GM23248 (cell line): ENCODE measurements at places on chromosomes 3 and 15. TPM values are rescaled to one million over a fixed set of nuclear protein-coding genes. Genes with fewer than 3 reads are reported as not detected.

Gene IGSF10
- total RNA-seq, result not detected in 2 replicates

Gene EPHB1
- 0.43 and 1.6 TPM in 2 replicates for total RNA-seq

Gene ABI3BP
- total RNA-seq, result 6.8 and 16.8 TPM in 2 replicates

Gene XCR1
- not detected in 2 replicates for total RNA-seq

Gene HGD
- not detected in 2 replicates for total RNA-seq

Gene COMMD4
- total RNA-seq, result 82.0 and 96.5 TPM in 2 replicates

Gene MAGEL2
- 0.22 TPM in 1 of 2 replicates, not detected in the other for total RNA-seq

Gene DNAJA4
- total RNA-seq, result 0.43 and 2.7 TPM in 2 replicates

Gene LRTM1
- not detected in 2 replicates for total RNA-seq

DNA sequence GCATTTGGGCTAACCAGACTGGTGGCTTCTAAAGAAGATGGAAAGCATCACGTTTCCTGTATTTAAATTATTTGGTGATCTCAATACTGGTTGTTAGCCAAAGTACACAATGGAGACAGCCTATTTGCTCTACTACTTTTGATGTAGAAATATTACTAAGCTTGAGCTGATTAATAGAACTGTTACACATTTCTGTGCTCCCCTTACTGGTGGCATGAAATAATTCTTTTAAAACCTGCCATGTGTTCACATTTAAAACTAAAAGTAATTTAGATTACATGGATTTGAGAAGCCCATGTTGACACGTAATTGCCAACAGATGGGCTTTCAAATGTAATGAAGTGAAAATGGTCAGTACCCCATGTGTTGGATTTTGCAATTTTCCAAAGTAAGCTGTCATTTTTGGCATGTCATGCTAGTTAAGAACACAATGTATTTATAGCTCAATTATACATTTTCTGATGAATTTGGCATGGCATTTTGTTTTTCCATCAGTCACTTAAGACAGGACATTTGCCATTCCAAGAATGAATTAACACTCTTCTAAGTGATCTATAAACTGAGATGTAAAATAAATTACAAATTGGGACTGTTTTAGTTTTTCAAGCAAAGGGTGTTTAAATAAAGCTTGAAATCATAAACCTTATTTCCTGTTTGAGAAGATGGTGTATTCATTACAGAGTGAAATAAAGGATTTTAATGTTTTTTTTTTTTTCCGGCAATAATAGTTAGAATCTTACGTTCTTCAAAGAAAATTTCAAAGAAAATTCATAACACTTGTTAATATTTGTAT is 10.8 kb upstream of the RARRES1 start:
- H3K27me3 ChIP-seq, result no peaks in the 10 kb centered on the region
- no peak overlapping the region for H3K27ac ChIP-seq
- H3K36me3 ChIP-seq, result no peaks in the 10 kb centered on the region
- H3K4me3 ChIP-seq, result no peak overlapping the region

GRCh38 chr15:72358650-72359171 is 17.1 kb downstream of the HEXA start:
- peak overlapping the region; percentile 75 for H3K27ac ChIP-seq
- peak overlapping the region; percentile 46 for H3K4me3 ChIP-seq
- DNase-seq, result peak; percentile 97
- peaks cover 18% of the 10 kb centered on the region for H3K4me1 ChIP-seq
- no peaks in the 10 kb centered on the region for H3K36me3 ChIP-seq

DNA sequence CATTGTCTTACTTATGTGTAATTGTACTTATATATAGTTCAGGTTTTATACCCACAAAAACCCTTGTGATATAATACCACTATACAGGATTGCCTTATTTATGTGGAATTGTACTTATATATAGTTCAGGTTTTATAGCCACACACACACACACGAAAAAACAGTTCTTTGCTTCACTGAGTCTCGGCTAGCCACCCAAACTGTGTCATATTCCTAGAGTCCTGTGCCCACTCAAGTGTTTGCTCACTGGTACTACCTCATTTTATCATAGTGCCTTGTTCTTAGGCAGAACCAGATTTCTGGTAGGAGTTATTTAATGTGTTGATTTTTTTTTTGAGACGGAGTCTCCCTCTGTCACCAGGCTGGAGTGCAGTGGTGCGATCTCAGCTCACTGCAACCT is 12.5 kb downstream of the RASA2 start:
- DNase-seq, result no peak
- H3K36me3 ChIP-seq, result no peaks in the 10 kb centered on the region
- no peak overlapping the region for H3K27ac ChIP-seq
- H3K4me3 ChIP-seq, result no peak overlapping the region
- H3K27me3 ChIP-seq, result no peaks in the 10 kb centered on the region

DNA sequence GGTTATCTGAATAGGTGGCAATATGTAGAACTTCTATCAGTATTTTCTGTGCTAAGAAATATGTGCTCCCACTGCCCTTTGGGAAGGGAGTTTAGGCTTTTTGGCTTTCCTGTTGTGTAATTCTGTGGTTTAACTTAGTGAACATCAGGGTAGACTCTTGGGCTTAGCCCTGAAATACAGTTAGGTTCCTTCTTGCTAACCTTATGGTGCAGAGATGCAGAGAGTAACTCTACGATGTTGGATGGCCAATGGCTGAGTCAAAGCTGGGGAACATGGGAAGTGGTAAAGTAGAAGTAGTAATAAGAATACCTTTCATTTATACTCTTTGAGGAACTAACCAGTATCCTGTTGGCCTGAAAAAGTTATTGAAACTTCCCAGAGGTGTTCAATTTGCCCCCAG is 80.8 kb upstream of the IL12A start:
- peaks cover 11% of the 10 kb centered on the region; the same call in 1 of the 2 replicates for H3K4me1 ChIP-seq
- no peak for DNase-seq
- no peaks in the 10 kb centered on the region for H3K36me3 ChIP-seq

- peaks cover 5% of the 10 kb centered on the region; the same call in 1 of the 2 replicates for H3K4me1 ChIP-seq
- no peak overlapping the region for H3K27ac ChIP-seq
- no peak overlapping the region for H3K4me3 ChIP-seq
Observed at GRCh38 chr15:74294010-74294409, 57.9 kb downstream of the CCDC33 start.

DNA sequence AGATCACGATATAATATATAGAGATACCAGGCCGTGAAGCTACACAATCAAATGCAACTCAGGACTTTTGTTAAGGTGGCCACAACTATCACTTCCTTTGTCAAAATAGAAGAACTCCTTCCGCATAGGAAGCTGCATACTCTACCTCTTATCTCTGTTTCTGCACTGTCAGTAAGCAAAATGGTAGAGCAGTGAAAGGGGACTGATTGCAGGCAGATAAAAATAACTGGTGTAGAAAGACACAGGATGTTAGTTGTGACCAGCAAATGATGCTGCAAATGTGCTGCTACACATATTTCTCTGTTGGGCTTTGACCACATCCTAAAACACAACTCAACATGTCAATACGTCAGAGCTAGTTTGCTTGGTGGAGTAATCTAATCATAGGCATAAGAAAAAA is 16.3 kb upstream of the TRAT1 start:
- H3K4me3 ChIP-seq, result no peak overlapping the region
- no peaks in the 10 kb centered on the region for H3K36me3 ChIP-seq
- H3K27ac ChIP-seq, result no peak overlapping the region
- DNase-seq, result no peak

DNA sequence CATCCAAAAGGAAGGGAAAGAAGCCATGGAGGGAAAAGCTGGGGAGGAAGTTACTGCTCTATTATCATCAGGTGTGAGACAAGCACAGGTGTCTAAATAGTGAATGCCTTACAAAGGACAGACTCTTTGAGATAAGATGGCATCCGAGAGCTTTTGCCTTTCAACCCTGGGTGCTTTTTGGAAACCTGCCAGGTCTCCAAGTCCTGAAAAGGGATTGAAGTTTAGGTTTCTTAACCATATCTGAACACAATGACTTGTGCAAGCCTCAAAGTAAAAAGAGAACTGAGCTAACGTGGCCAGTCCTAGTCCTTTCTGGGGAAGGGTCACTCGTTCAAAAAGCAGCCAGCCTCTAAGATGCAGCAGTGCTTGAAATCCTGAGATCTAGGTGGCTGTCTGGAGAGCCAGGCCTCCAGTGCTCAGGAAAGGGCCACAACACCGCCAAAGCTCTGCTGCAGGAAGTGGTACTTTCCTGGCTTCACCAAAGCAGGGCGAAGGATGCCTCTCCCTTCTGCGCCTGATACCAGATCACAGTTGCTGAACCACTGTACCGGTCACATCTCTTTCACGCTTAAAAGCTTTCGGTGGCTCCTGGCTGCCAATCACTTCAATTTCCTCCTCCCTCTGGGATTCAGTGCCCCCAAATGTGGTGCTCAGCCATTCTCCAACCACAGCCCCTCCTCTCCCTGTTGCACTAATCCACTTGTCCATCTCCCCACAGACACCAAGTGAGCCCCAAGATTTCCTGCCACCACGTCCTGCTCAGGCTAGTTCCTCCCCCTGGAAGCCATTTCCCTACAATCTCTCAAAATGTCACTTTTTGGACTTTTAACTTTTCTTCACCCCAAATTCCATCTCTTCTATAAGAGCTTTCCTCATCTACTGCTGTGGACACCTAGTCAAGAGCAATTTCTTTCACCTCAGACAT is 104.1 kb upstream of the LPP start:
- no peak overlapping the region for H3K27ac ChIP-seq
- H3K27me3 ChIP-seq, result no peaks in the 10 kb centered on the region
- H3K4me1 ChIP-seq, result peaks cover 10% of the 10 kb centered on the region
- no peak for DNase-seq

DNA sequence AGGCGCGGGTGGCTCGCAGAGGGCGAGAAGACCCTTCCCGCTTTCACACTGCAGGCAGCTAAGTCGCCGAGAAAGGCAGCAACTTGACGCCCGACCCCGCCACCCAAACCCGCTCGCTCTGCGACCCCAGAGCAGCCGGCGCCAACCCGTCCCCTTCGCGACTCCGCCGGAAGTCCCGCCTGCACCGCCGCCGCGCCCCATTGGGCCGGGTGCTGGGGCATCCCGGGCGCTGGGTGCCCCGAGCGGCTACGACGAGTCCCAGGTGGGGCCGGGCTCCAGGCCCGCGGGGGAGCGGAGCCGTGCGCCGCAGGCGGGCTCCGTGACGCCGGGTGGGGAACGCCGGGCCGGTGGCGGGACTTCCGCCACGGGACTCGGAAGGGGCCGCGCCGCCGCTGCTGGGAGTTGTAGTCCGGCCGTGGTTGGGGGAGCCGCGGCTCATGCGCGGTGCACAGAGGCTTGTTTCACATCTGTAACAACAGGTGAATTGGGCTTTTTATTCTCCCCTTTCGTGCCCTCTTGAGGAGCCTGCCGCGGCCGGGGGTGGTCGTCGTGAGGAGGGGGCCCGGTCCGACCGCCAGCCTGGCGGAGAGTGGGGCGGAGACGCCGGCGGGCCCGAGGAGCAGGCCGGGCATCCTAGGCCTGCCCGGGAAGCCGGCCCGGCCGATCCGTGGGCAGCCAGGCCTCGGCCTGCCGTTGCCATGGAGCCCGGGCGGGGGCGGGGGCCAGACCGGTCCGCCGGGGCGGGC is at the start of gene DHX30:
TSS of gene DHX30 (plus strand) at position 405 of the 746 bp plus-strand sequence. CDS start 7,546 bp downstream, outside the sequence.
- no peaks in the 10 kb centered on the region for H3K27me3 ChIP-seq
- H3K36me3 ChIP-seq, result peaks cover 3% of the 10 kb centered on the region; the same call in 1 of the 2 replicates
- DNase-seq, result peak; percentile 95
- H3K4me1 ChIP-seq, result peaks cover 20% of the 10 kb centered on the region
- peak within 1 kb of the TSS; percentile 87 for H3K4me3 ChIP-seq
- peak within 1 kb of the TSS; percentile 78 for H3K27ac ChIP-seq

- no peak overlapping the region for H3K27ac ChIP-seq
- no peak overlapping the region for H3K4me3 ChIP-seq
- no peaks in the 10 kb centered on the region for H3K36me3 ChIP-seq
- H3K4me1 ChIP-seq, result no peaks in the 10 kb centered on the region
- no peaks in the 10 kb centered on the region for H3K27me3 ChIP-seq
- DNase-seq, result no peak
Observed at GRCh38 chr3:24174614-24175013, 229.5 kb downstream of the NR1D2 start.

DNA sequence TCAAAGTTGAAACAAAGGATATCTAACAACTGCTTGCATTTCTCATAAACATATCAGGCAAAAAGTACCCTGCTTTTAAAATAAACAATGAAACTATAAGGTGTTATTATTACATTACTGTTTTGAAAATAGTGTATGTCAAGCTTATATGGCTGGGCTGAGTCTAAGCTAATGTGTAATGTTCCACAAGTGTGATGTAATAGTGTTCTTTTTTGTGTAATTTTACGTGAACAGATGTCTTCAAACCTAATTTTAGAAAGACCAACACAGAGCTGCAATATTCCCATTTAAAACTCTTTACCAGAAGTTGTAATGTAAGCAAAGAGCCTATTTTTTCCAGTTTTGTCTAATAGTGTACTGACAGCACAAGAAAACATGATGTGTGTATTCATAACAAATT is 34.0 kb downstream of the MINDY2 start:
- no peaks in the 10 kb centered on the region for H3K27me3 ChIP-seq
- H3K4me1 ChIP-seq, result no peaks in the 10 kb centered on the region
- H3K4me3 ChIP-seq, result no peak overlapping the region
- peaks cover 14% of the 10 kb centered on the region for H3K36me3 ChIP-seq
- H3K27ac ChIP-seq, result no peak overlapping the region

DNA sequence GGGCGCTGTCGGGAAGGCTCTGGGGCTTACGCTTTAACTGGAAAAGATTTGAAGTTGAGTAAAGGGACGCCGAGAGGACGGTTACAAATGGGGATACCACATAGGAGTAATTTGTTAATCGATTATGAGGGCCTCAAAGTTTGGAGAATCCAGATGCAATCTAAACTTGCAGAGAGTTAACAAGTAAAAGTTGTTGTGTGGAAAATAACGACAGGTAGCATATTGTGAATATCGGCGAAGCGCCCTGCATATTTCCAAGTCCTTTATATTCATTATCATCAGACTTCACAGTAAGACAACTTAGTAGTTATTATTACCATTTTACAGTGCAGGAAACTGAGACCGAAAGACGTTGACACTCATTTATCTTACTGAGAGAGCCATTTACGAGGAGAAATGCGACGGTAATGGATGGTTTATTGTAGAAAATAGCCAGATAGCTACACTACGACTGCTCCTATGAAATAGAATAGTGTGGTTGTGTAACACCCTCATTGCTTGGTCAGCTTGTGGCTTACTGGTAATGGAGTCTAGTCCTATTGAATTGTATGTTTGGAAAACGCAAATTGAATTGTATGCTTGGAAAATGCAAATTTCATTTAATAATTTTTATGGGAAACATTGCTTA is 700 bp downstream of the MKRN2 start:
- peak overlapping the region; percentile 95 for H3K27ac ChIP-seq
- peak overlapping the region; percentile 86 for H3K4me3 ChIP-seq
- no peaks in the 10 kb centered on the region for H3K27me3 ChIP-seq
- peak; percentile 76 for DNase-seq

DNA sequence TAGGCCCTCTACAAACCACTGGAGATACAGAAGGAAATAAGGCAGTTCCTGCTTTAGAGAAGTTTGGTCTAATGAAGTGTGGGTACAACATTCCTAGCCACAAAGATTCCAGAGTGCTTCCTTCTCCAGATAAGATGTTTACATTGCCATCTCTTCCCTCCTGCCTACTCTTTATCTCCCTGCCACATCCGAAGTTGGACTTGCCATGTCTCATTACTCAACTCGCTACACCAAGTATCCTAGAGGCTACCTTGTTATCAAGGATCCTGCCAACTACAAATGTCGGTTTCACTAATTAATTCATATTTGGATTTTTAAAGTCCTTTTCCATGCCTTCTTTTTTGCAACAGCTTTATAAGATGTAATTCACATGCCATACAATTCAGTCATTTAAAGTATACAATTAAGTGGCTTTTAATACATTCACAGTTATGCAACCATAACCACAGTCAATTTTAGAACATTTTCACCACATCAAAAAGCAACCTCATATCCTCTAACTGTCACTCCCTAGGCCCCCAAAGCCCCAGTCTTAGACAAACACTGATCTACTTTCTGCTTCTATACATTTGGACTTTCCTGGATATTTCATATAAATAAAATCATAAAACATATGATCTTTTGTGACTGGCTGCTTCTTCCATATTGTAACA is 53.7 kb upstream of the CSTA start:
- no peak overlapping the region for H3K27ac ChIP-seq
- no peak for DNase-seq
- no peaks in the 10 kb centered on the region for H3K27me3 ChIP-seq
- no peaks in the 10 kb centered on the region for H3K36me3 ChIP-seq
- no peaks in the 10 kb centered on the region for H3K4me1 ChIP-seq
